Epithelial cell of proximal tubule (primary cell): ENCODE measurements at places on chromosomes 1 and 21.

- DNase-seq, result no peak
These were observed 12.7 kb upstream of the RAB4A start for GRCh38 chr1:229258031-229258756.

DNA sequence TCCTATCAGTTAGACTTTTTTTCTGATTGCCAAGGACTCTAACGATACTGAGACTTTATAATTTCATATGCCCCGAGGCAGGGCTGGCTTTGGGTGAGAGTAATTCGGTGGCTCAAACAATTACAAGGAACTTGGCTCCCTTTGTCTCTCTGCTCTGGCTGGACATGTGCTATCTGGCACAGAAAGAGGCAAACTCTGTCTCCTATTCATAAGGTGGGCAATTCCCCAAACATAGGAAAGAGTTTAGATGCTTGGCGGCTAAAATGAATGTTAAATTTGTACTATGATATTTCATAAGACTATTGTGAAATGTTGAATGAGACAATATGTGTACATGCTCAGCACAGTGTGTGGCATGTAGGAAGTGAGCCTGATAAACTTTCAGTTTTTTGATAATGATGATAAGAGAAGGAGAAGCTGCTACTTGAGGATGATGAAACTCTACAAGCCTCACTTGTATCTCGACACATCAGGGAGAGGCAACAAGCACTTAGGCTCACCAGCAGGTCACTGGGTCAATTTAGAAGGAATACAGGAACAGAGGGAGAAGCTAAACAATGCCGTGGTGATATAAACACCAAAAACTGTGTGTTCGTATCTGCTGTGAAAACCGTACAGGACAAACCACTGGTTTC, 12.6 kb upstream of the NTPCR start:
- DNase-seq, result no peak

- no peak for DNase-seq
These were observed 149.6 kb downstream of the PTPRU start for GRCh38 chr1:29385966-29386365.

DNA sequence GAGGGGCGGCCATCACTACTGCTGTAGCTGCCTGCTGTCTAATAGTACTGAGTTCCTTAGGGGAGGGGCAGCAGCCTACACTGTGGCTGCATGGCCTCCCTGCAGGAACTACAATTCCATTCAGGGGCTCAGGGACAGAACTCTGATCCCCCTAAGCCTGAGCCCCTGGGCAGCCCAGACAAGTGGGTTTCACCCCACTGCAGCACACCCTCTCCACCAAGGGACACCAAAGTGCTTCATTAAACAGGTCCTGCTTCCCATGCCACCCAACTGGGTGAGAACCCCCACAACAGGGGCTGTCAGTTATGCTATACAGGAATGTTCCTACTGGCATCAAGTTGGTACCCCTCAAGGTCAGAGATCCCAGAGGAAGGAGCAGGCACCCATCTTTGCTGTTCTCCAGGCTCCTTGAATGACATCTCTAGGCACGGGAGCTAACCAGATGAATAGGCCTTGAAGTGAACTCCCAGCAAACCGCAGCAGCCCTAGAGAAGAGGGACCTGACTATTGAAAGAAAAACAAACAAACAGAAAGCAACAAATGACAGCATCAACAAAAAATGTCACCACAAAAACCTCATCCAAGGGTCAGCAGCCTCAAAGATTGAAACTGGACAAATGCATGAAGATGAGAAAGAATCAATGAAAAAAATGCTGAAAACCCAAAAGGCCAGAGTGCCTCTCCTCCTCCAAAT, 437.4 kb downstream of the NUF2 start:
- no peak for DNase-seq

DNA sequence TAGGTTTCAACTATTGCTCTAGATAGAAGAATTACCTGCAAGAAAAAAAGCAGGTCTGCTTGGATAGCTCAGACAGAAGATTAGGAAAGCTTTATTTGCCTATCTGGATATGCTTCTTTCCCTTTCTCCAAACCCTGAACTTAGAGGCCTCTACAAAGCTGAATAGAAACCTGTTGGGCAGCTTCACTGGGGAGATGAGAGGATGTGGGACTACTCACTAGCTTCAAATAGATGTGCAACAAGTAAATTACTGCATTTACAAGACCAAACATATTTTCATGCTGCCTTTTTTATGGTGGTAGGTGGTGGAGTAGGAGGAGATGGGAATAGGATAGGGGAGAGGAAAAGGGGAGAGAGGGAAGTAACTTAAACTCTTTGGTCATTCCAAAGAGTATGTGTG, 6.4 kb downstream of the CLCA2 start:
- DNase-seq, result no peak

GRCh38 chr1:223102797-223103533, 40.1 kb downstream of the TLR5 start:
- no peak for DNase-seq

DNA sequence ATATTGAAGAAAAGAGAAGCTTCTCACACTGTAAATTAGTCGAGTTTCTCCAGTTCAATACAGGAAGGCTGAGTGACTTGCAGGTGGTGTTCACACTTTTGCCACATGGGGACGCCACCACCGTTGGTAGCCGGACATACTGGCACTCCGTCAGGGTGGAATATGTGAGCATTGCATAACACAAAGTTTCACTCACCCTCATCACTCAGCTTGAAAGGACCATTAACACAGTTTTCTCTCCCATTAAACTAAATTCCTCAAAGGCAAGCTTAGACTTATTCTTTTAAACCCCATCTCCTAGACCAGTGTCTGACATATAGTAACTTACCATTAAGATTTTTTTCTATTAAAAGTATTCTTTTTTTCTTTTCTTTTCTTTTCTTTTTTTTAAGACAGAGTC, 105.3 kb upstream of the SERBP1 start:
- no peak for DNase-seq

GRCh38 chr1:32733582-32734321, 31.2 kb upstream of the SYNC start:
- DNase-seq, result no peak

DNA sequence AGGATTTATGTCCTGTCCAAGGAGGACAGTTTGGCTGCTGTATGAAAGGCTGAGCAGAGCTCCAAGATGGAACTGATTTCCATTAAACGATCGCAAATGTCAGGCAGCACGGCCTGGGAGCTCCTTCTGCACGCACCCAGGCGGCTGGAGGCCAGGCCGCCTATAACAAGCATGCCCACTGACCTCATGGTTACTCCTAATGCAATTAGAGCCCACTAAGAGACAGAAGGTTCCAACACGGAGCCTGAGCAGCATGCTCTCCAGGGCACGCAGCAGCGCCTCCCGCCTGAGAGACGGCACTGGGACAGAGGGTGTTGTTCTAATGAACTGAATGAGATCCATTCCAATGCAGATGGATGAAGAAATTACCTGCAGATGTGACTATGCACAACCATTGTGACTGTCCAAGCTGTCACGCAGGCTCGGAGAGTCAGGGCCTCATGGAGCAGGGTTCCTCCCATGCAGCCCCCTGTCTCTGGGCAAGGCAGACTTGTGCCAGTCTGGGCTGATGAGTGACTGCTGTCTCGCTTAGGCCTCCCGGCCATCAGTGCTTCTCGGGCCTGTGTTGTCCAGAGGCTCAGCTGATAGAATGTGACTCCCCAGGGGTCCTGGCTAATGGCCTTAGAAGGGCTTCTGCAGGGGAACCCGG, 25.2 kb upstream of the CDCA8 start:
- DNase-seq, result no peak

GRCh38 chr1:180415985-180416633, 86.3 kb downstream of the ACBD6 start:
- DNase-seq, result no peak

GRCh38 chr1:17186216-17186909, 18.6 kb upstream of the PADI1 start:
- no peak for DNase-seq

DNA sequence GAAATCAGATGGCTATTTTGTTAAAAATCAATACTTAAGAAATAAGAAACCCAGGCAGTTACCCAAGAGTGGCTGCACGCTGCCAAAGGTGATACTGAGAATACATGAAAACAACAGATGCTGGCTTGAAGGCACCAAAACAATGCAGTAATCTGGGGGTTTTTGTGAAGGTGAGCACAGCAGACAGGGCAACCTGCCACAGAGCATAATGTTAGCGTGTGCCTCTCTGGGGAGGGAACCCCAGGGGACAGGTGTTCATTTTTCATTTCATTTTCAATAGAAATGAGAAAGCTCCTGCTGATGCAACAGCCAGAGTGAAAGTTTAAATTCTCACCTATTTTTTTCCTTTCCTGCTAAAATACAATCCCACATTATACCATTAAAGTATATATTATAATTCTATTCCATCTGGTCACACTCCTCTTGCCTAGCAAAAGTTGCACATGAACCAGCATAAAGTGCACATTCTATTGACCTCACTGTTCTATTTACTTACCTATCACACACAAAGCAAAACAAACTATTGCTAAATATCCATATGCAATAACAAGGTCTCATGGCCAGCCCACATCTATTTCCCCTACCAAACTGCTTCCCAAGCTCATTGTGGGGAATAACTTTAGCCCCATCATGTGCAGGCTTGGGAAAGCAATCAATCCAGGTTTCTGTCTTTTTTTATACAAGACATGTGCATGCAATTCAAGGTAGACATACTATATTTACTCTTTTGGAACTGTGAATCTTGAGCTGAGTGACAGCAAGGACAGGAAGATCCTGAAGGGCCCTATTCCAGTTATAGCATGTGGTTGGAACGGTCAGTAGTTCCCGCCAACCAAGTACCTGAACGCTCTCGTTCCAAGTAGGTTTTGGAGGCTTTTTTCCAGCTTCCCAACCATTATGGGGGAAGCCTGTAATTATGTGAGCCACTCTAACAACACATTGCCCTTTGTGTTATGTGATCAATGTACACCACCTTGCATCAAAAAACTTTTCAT, 173.6 kb downstream of the RERE start:
- DNase-seq, result no peak
